Occipital lobe (tissue), 3 donors: ENCODE measurements at places on chromosomes 16 and 17. TPM values are rescaled to one million over a fixed set of nuclear protein-coding genes. Genes with fewer than 3 reads are reported as not detected.

Gene C17orf78
- total RNA-seq: not detected

Gene DHRS7C
- total RNA-seq: not detected

GRCh38 chr16:16092925-16093627 is 130.2 kb downstream of the ABCC6 start:
- no peak for DNase-seq

- no peak for DNase-seq
These were observed 4.6 kb upstream of the ETV4 start for GRCh38 chr17:43550754-43551153.

GRCh38 chr17:34720760-34721159 is 141.4 kb downstream of the TMEM132E start:
- DNase-seq: no peak

DNA sequence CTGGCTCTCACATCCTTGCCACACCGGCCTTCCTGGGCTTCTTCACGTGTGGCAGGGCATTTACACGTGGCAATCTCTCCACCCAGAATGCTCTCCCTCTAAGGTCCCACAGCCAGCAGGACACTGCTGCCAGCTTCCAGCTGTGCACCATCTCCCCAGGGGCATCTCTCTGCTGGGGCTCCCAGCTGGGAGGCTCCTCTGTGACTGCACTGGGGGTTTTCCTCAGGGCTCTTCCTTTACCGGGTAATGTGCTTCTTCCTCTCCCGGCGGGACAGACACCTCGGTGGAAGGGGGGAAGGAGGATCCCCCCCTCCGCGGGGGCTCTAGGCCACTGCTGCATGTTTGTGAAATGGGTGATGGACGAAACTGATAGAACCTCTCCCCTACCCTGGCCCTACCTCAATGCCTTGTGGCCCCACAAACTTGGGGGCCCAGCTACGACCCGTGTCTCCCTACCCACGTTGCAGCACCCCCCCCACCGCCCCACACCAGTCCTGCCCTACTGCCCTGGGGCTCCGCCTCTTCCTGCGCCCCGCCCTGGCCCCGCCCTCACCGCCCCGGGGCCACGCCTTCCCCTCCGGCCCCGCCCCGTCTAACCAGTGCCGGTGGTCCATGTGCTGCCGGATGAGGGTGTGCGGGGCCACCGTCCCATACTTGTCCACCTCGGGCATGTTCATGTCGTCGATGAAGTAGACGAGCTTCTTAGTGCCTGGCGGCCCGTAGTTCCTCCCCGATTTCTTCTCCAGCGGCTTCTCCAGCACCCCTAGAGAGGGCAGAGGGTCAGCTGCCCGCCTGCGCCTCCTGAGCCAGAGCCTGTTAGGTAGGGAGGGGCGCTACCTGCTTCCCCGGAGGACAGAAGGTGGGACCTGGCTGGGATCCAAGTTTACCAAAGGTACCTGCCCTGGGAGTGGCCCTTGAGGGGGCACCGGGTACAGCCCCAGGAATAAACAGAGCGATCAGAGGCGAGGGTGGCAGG is 92.6 kb downstream of the DNAH17 start:
- no peak for DNase-seq

GRCh38 chr16:88810912-88811768 is 588 bp downstream of the APRT start:
- DNase-seq: peak; percentile 56

- no peak for DNase-seq
These were observed 1.1 kb upstream of the NDUFAB1 start for GRCh38 chr16:23597003-23597756.
